ENCODE measurements at places on chromosomes 5 and 9.

GRCh38 chr9:71814226-71814625 lies 45.9 kb upstream of the CEMIP2 start:
- no peak overlapping the region for H3K4me3 ChIP-seq
- no peaks in the 10 kb centered on the region for H3K27me3 ChIP-seq
- H3K27ac ChIP-seq, result no peak overlapping the region
- H3K36me3 ChIP-seq, result no peaks in the 10 kb centered on the region
- DNase-seq, result no peak

- no peak overlapping the region for H3K4me3 ChIP-seq
- no peak overlapping the region for H3K27ac ChIP-seq
- H3K36me3 ChIP-seq, result peaks cover 5% of the 10 kb centered on the region
- H3K4me1 ChIP-seq, result peaks cover 5% of the 10 kb centered on the region
- no peaks in the 10 kb centered on the region for H3K27me3 ChIP-seq
- DNase-seq, result no peak
These were observed 141.2 kb downstream of the PARP8 start for GRCh38 chr5:50807661-50808060.

- DNase-seq, result peak; percentile 80
- H3K4me1 ChIP-seq, result peaks cover 42% of the 10 kb centered on the region
- peak overlapping the region; percentile 74 for H3K27ac ChIP-seq
- H3K4me3 ChIP-seq, result peak overlapping the region; percentile 6
These were observed 19.2 kb upstream of the CD180 start for GRCh38 chr5:67215519-67216471.

DNA sequence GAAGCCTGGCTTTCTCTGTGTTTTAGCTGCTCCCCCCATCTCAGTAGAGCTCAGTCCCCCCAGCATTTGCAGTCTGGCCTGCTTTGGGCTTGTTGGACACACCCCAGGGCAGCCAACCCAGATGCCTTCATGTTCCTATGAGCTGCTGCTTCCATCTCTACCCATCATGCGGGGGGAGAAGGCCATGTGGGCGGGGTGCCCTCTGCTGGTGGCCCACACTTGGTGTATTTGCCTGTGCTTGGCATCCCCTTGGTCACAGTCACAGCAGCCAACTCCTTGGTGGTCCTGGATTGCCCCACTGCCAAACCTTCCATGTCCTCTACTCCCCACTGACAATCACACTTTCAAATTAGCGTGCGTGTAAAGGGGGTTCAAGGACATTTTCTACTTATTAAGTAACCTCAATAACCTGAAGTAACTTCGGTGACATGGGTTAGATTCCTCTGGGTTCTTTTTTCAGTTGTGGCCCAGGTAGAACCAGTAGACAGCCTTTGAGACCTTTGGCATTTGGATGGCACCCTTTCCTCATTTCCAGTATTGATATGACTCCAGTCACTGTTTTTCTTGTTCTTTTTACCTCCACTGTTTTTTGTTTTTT lies 42.8 kb downstream of the SNX30 start:
- H3K27ac ChIP-seq, result no peak overlapping the region
- DNase-seq, result peak; percentile 76
- H3K27me3 ChIP-seq, result no peaks in the 10 kb centered on the region

DNA sequence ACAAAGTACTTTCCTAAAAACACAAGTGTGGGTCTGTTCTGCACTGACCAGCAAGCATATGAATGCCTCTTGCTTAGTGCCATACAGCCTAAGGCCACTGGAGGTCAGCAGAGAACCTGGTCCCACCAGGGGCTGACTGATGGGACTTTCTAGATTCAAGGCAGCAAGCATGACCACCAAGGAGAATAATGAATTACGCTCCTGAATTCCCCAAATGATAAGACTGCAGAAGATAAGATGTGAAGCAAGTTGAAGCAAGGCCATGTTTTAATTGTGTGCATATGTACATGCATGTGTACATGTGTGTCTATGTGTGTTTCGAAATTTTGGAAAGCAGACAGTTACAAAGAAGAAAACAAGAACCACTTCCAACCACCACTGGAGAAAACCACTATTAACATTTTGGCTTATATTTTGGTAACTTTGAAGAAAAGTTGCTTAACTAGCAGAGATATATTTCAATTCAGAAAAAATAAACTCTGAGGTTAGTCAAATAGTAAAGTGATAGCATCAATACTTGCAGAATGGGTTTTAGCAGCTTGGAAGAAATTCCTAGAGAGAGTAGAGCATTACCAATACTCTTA lies 70.5 kb downstream of the ERP44 start:
- H3K27me3 ChIP-seq, result no peaks in the 10 kb centered on the region
- H3K27ac ChIP-seq, result no peak overlapping the region

DNA sequence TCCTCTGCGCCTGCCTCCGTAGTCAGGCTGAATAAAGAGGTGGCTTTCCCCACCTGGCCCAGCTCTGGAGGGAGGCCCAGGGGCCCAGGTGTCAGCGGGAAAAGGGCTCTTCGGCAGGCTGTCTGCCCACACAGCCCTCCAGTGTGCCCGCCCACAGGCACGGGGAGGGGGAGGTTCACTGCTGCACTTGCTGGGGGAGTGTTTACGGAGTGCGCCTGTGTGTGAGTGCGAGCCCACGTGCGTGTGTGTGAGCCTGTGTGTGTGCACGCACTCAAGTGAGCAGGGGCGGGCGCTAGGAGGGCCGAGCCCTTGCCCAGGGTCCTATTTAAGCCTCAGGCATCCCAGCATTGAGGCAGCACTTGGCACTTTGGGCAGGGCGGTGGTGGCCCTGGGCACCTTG lies 10.9 kb downstream of the DNLZ start:
- no peak for DNase-seq
- H3K27me3 ChIP-seq, result no peaks in the 10 kb centered on the region
- H3K36me3 ChIP-seq, result no peaks in the 10 kb centered on the region
- no peak overlapping the region for H3K27ac ChIP-seq
- no peaks in the 10 kb centered on the region for H3K4me1 ChIP-seq
- H3K4me3 ChIP-seq, result no peak overlapping the region

- no peak overlapping the region for H3K4me3 ChIP-seq
- no peaks in the 10 kb centered on the region for H3K27me3 ChIP-seq
- no peaks in the 10 kb centered on the region for H3K4me1 ChIP-seq
- no peak overlapping the region for H3K27ac ChIP-seq
These were observed 146.7 kb downstream of the MAST4 start for GRCh38 chr5:66742896-66743247.

- H3K36me3 ChIP-seq, result peaks cover 11% of the 10 kb centered on the region
- H3K27ac ChIP-seq, result no peak overlapping the region
- H3K27me3 ChIP-seq, result no peaks in the 10 kb centered on the region
- H3K4me3 ChIP-seq, result no peak overlapping the region
- no peaks in the 10 kb centered on the region for H3K4me1 ChIP-seq
These were observed 34.7 kb downstream of the DAP start for GRCh38 chr5:10726179-10726912.

DNA sequence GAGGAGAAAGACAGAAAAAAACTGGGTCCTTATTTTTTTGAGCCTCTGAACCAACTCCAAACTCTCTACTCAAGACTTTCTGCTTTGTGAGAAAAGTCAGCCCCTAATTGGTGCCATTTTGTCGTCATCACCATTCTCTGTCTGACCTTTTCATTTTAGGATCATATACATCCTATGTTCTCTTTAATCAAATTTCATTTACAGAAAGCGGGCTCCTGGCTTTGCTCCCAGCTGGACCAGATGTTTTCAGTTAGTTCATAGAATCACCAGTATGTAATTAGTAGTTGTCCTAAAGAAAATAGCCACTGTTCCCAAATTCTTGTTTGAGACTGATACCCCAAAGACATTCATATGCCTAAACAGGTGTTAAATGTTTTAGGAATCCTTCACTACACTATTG lies 28.6 kb upstream of the SLCO4C1 start:
- no peak overlapping the region for H3K4me3 ChIP-seq
- no peaks in the 10 kb centered on the region for H3K27me3 ChIP-seq
- no peaks in the 10 kb centered on the region for H3K4me1 ChIP-seq
- DNase-seq, result no peak

DNA sequence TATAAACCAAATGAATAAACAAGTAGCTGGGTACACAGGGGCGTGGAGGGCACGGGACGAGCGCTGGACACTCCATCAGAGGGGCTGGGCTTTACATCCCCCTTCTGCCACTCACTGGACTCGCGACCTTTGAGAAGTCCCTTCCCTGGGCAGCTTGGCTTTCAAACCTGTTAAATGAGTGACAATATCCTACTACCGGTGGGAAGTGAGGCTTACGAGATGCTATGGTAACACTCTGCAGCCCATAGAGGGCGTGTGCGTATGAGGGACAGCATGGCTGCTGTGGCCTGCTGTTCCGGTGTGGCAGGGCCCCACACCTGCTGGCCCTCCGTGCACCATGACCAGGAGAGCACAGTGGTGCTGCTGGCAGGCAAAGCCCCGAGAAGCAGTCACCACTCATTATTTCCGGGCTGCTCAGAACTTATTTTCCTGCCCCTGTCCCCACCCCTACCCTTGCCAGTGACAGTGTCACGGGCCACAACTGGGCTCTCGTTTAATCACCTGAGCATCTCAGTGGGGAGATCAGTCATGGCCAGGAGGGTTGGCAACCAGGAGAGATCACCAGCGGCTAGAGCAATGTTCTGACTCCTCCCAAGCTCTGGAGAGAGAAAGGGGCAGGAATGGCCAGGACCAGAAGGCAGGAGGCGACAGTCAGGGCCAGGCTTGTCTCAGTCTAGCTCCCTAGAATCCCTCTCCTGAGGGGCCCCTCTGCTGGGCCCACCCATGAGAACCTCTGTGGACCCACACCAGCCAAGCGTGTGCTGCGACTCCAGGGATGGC lies 10.5 kb downstream of the CLTB start:
- H3K36me3 ChIP-seq, result peaks cover 49% of the 10 kb centered on the region
- H3K27ac ChIP-seq, result no peak overlapping the region
- no peaks in the 10 kb centered on the region for H3K27me3 ChIP-seq
- no peak for DNase-seq

GRCh38 chr9:131459056-131459455 lies 43.7 kb upstream of the POMT1 start:
- H3K4me3 ChIP-seq, result no peak overlapping the region
- H3K36me3 ChIP-seq, result peaks cover 96% of the 10 kb centered on the region
- no peak overlapping the region for H3K27ac ChIP-seq
- H3K4me1 ChIP-seq, result no peaks in the 10 kb centered on the region

DNA sequence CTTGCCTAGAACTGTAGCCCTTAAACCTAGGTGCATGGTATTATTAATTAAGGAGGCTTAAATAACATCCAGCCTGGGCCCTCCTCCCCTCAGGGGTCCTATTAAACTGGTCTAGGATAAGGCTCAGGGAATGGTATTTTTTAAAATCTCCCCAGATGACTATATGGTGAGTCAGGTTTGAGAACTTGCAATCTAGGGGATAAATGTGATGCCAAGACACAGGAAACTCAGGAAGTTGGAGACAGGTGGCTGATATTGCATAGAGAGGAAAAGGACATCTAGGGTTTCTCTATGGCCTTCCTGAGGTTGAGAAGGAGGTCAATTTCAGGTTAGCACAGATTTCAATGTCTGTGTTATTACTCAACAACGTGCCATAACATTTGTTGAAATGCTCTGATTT lies 581.0 kb downstream of the TLE1 start:
- H3K27me3 ChIP-seq, result no peaks in the 10 kb centered on the region
- H3K36me3 ChIP-seq, result no peaks in the 10 kb centered on the region
- DNase-seq, result no peak
- H3K27ac ChIP-seq, result no peak overlapping the region
- H3K4me1 ChIP-seq, result no peaks in the 10 kb centered on the region

DNA sequence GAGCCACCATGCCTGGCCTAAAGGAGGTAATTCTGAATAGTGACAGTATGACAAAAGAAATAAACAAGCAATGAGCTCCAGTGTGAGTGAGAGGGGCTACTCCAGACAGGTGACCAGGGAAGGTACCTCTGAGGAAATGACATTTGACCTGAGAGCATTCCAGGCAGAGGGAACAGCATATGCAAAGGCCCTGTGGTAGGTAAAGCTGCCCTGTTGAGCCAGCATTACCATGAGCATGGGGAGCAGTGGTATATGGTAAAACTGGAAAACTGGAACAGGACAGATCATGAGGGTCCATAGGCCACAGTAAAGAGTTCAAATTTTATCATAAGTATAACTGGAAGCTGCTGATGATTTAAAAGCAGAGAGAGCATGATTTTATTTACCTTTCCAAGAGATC lies 6.0 kb upstream of the SFXN1 start:
- H3K4me3 ChIP-seq, result no peak overlapping the region
- no peaks in the 10 kb centered on the region for H3K36me3 ChIP-seq
- no peak overlapping the region for H3K27ac ChIP-seq
- no peak for DNase-seq

- no peak for DNase-seq
- H3K27me3 ChIP-seq, result no peaks in the 10 kb centered on the region
- H3K4me3 ChIP-seq, result no peak overlapping the region
- no peak overlapping the region for H3K27ac ChIP-seq
These were observed 123.6 kb downstream of the SEMA6A start for GRCh38 chr5:116451066-116451465.

GRCh38 chr5:16914108-16914435 lies 22.0 kb downstream of the MYO10 start:
- H3K27me3 ChIP-seq, result no peaks in the 10 kb centered on the region
- no peaks in the 10 kb centered on the region for H3K4me1 ChIP-seq
- H3K36me3 ChIP-seq, result no peaks in the 10 kb centered on the region
- no peak for DNase-seq

DNA sequence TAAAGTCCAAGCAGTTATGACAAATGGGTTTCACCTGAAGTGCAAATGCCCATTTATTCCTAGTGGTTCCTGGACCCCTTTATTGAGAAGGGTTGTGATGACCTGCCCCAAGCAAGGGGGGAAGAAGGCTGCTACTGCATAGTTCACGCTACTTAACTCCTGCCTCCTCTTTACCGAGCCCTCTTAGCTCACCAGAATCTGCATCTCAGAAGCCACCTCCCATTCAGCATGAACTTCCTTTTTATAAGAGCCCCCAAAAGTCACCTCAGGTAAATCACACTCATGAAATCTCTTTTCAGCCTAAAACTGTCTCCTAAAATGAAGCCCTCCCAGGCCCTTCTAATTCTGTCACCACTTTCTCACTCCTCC lies 26.6 kb upstream of the C9orf72 start:
- no peaks in the 10 kb centered on the region for H3K36me3 ChIP-seq
- no peaks in the 10 kb centered on the region for H3K27me3 ChIP-seq
- H3K4me1 ChIP-seq, result no peaks in the 10 kb centered on the region
- H3K27ac ChIP-seq, result no peak overlapping the region

DNA sequence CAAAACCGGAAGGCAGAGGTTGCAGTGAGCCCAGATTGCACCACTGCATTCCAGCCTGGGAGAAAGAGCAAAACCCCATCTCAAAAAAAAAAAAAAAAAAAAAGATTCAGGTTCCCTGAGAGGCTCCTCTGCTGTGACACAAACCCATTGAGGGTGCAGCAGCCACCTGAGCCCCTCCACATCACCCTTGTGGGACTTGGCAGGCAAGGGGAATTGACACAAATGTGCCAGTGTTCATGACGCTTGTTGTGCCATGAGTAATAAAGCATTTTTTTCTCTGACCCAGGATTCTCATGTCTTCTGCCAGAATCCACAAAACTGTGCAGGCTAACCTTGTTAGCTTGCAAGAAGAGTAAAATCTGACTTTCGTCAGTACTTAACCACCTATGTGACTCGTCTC lies 149.6 kb downstream of the TTC39B start:
- no peak for DNase-seq
- no peaks in the 10 kb centered on the region for H3K4me1 ChIP-seq
- H3K27ac ChIP-seq, result no peak overlapping the region
- H3K36me3 ChIP-seq, result no peaks in the 10 kb centered on the region
- no peak overlapping the region for H3K4me3 ChIP-seq
- H3K27me3 ChIP-seq, result no peaks in the 10 kb centered on the region

GRCh38 chr5:54732108-54732507 lies 214.5 kb downstream of the SNX18 start:
- no peak overlapping the region for H3K4me3 ChIP-seq
- DNase-seq, result no peak
- H3K27me3 ChIP-seq, result no peaks in the 10 kb centered on the region

- no peak overlapping the region for H3K27ac ChIP-seq
- no peaks in the 10 kb centered on the region for H3K27me3 ChIP-seq
- H3K4me1 ChIP-seq, result peaks cover 9% of the 10 kb centered on the region
- H3K36me3 ChIP-seq, result peaks cover 47% of the 10 kb centered on the region
- no peak overlapping the region for H3K4me3 ChIP-seq
These were observed 115.3 kb downstream of the GDNF start for GRCh38 chr5:37724395-37725125.
